ENCODE measurements at places on chromosomes 6 and 20. TPM values are rescaled to one million over a fixed set of nuclear protein-coding genes. Genes with fewer than 3 reads are reported as not detected.

- DNase-seq: no peak
These were observed 17.9 kb downstream of the EDN3 start for GRCh38 chr20:59318201-59318790.

- no peak for DNase-seq
These were observed 1299.4 kb upstream of the MAP3K7 start for GRCh38 chr6:91886183-91886795.

Gene FOXC1
- 9.5 TPM for total RNA-seq

GRCh38 chr6:26318459-26319404 lies 46.3 kb upstream of the BTN3A2 start:
- DNase-seq: no peak

All from mucosa of gallbladder (tissue), 1 donor.